ENCODE measurements at places on chromosomes 4 and X. TPM values are rescaled to one million over a fixed set of nuclear protein-coding genes. Genes with fewer than 3 reads are reported as not detected.

Gene KIT
- total RNA-seq = 1.1 TPM

Gene MAGEC3
- not detected for total RNA-seq

Gene DGAT2L6
- not detected for total RNA-seq

Gene UCHL1
- 0.83 TPM for total RNA-seq
